Stimulated activated CD4-positive, alpha-beta T cell treated with anti-CD3 and anti-CD28 coated beads, Interleukin-12 subunit alpha, Interleukin-12 subunit beta, amount 100 ng/mL, for 48 hours (primary cell): ENCODE measurements at places on chromosomes 7 and 10.
A peak's percentile ranks its signal among the peaks of the same experiment; 100 is the strongest.

DNA sequence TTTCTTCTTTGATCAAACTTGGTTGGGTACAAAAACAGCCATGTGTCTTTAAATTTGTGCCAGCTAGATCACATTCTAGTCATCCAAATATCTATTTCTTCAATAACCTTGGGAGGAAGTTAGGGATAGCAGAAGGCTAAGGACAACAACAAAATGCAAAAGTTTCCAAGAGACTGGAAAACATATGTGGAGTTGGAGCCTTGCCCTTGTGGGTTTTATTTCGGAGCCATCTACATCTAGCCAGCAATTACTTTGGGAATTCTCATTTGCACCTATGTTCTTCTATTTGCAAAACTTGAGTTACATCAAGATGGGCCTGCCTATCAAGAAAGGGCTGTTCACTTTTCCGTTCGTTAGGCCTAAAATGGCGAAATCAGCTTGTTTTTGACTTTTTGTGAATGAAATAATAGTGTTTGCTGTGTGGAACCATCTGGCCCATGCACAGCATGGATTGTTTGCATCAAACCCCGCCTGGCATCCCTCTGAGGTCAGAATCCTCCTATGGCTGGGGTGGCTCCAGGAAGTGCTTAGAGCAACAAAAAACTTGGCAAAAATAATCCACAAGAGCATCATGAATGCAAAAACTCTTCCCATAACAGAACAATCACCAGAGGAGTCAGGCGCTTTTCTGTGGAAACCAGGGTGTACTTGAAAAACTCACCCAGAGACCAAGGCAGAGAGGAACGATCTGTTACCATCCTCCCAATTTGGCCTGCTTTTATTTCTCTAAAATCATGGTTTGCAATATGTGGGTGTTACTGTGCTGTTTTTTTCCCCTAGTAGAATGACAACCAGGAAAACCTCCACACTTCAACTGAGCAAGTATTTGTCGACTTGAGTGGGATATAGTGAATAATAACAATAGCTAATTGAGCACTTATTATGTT, 36.2 kb upstream of the XPNPEP1 start:
- DNase-seq, result no peak

- DNase-seq, result no peak
Observed at GRCh38 chr10:70403483-70404035, 386 bp upstream of the EIF4EBP2 start.

DNA sequence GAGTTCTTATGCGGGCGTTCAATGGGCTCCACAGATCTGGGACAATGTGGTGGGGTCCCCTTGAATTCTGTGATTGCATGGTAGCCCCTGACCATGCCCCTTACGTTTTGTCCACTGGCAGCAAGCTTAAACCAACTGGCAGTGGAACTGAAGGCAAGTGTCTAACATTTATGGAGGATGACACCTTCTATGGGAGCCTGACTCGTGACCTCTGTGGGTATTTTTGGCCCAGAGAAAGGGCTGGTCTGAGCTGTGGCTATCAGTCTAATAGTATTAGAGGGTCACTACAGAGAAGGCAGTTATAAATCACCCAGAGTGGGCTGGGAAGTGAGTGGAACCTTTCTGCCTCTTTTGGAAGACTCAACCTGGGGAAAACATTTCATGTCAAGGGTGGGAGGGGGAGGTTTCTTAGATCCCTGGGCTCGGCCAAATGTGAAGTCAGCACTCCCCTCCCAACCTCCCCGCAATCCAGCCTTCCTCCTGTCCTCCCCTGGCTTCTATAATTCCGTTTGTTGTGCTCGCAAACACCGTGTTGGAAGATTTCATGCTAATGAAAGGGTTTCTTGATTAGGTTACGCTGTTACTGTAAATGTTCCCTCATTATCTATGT, 322.7 kb downstream of the RPS24 start:
- no peak for DNase-seq

- no peak for DNase-seq
Observed at GRCh38 chr7:33750177-33750576, 155.2 kb upstream of the BMPER start.

GRCh38 chr10:34474009-34474376, 341.1 kb downstream of the PARD3 start:
- DNase-seq, result no peak

DNA sequence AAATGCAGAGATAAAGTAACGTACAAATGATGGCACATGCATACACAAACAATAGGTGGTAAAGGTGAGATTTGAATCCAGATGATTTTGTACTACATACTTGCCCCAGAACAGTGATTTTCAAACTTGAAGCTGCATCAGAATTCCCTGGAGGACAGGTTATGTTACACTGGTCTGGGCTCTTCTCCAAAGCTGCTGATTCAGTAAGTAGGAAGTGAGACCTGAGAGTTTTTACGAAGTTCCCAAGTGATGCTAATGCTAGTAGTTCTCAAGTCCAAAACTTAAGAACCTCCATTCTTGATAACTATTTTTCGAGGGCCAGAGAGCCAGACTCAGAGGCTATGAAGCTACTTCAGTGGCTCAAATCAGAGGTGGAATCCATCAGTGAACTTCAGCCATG, 159.0 kb upstream of the POM121L12 start:
- DNase-seq, result no peak

- no peak for DNase-seq
Observed at GRCh38 chr10:92014620-92015019, 91.0 kb downstream of the BTAF1 start.

- DNase-seq, result no peak
Observed at GRCh38 chr7:28779954-28780353, 178.2 kb downstream of the TRIL start.

- no peak for DNase-seq
Observed at GRCh38 chr10:11602358-11602757, 9.1 kb downstream of the USP6NL start.

GRCh38 chr7:100567031-100567730, 6.5 kb downstream of the SAP25 start:
- DNase-seq, result no peak

- no peak for DNase-seq
Observed at GRCh38 chr7:34354011-34354410, 304.0 kb upstream of the NPSR1 start.

DNA sequence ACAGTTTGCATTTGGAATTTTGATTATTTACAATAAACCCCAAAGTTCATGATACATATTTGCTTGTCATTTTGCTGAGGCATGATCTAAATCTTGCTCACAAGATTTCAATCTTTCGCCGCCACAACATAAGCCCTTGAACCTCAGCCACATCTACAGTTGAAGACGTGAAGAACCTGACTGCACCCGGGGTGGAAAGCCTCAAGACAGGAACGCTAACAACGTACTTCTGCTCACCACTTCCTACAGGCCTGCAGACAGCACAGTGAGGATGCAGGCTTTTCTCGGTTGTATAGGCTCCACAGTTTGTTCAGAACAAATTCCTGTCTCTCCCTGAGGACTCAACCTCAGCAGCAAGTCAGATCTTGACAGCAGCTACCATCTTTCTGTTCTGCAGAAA, 393.8 kb upstream of the PRKCQ start:
- no peak for DNase-seq

GRCh38 chr7:81140252-81140651, 221.4 kb upstream of the SEMA3C start:
- DNase-seq, result no peak

DNA sequence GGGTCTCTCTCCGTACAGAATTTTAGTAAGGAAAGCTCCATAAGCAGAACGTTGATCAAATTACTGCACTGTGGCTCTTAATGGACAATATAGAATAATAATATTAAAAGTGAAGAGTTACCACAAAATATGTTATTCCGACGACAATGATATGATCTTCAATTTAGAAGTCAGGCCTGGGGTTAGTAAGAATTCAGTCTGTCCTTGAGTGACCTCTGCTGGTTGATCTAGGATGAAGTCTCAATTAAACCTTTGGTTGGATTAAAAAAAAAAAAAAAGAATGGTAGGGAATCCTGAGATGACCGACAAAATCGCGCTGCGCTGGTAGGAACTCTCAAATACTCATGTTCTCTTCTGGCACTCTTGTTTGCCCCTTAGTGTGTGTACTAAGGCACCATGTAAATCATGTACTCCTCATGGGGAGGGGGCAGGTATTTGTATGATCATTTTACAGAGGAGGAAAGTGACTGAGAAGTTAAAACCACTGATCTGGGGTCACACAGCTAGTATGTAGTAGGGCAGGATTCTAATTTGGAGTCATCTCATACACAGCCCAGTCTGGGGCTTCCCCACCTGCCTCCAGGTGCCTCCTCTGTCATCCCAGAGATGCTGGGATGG, 161.3 kb upstream of the NPVF start:
- DNase-seq, result peak; percentile 8
